ENCODE measurements at places on chromosomes 3 and 15. TPM values are rescaled to one million over a fixed set of nuclear protein-coding genes. Genes with fewer than 3 reads are reported as not detected.

The DNAH12 gene
- 0.14 TPM for total RNA-seq

GRCh38 chr3:25592510-25592968, 72.2 kb downstream of the TOP2B start:
- peak; percentile 31 for DNase-seq

- no peak for DNase-seq
Observed at GRCh38 chr3:144893980-144894379, 922.4 kb downstream of the DIPK2A start.

- DNase-seq = no peak
Observed at GRCh38 chr3:195119461-195120266, 151.3 kb downstream of the XXYLT1 start.

DNA sequence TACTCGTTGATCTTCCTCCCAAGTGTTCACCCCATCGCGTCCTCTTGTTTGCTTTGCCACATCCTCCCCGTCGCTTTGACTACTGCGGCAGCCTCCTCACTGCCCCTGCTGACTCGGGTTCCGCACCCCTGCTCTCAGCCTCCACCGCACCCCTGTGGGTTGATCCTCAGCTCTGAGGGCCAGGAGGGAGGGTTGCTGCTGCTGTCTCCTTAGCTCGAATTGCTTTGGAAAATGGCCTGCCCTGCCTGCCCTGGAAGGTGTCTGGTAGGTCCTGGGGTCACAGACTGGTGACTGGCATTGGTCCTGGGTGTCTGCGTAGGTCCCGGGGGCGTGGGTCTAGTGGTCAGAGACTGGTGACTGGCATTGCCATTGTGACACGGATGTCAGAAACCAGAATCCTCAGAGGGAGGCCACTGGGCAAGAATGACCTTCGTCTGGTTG, 9.4 kb downstream of the MUC4 start:
- DNase-seq = no peak

- DNase-seq = no peak
Observed at GRCh38 chr3:23501201-23501802, 298.2 kb downstream of the UBE2E2 start.

DNA sequence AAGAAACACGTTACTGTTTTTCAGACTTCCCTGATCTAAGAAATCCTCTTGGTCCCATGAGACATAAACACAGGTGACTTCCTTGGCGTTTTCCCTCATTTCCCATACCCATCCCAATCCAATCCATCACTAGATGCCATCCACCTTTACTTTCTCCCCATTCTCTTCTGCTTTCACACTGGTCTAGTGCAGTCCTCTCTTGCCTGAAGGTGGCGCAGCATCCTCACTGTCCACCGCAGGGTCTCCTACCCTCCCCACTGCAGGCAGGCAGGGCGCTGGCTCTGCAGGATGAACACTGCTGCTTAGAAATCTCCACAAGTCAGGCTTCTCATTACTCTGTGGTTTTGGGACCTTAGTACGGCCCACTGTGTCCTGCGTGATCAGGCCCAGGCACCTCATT, 58.2 kb downstream of the RAB7A start:
- DNase-seq = no peak

The MASP1 gene
- 2.6 TPM for total RNA-seq

The ADCY5 gene
- total RNA-seq = 123 TPM

DNA sequence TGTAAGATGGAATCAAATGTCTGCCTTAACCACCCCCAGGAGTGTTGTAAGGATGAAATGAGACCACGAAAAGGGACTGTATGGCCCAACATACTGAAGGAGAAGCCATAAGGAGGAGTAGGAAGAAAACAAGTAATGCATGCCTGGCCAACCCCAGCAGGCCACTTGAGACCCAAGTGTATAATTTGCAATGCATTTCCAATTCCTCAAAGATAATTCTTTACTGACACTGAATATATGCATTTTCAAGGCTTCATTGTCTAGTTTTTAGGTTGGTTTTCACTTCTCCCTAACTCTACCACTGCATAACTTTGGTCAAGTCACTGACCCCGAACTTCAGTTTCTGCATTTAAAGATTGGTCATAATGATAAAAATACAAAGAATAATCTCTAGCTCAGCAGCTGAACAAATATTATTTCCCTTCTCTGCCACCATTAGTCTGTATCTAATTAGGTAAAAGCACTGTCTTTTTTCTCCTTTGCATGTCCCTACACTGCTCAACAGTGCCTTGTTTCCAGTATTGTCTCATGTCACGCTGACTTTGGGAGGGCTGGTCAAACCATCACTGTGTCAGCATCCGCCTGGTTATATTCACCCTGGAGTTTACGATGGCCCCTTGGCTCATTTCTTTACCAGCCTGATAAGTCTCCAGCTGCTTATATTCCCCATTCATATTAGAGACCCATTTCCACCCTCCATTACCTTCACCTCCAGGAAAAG, 378.6 kb downstream of the NTRK3 start:
- DNase-seq = no peak

The SCAANT1 gene
- total RNA-seq = not detected

DNA sequence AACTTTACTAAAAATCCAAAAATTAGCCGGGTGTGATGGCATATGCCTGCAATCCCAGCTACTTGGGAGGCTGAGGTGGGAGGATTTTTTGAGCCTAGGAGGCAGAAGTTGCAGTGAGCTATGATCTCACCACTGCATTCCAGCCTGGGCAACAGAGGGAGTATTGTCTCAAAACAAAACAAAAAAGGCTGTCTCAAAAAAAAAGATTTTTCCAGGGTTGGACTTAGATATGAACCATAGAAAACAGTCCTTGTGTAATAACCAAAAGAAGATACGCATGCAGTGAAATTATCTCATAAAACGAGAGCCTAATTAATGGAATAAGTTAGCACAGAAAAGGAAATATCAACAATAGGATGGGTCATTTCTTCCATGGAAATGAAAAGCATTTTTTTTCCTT, 320.4 kb upstream of the RASGRP1 start:
- no peak for DNase-seq

DNA sequence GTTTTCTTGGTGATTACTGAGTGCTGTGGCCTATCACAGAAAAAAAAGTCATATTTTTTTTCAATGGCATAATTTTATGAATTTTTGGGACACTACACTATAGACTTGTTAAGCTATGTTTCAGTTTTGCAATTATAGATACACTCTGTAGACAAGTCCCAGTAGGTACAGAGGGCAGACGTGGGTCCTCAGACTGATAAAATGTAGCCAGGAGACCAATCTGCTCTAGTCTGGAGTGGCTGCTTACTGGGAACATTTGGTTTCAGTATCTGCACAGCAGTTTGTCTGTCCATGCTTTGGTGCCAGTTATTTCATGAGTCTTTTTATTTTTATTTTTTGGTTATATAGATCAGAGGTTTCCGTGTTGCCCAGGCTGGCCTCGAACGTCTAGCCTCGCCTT, 313.4 kb upstream of the LRRFIP2 start:
- no peak for DNase-seq

GRCh38 chr3:100891033-100891432, 102.2 kb downstream of the ABI3BP start:
- no peak for DNase-seq

DNA sequence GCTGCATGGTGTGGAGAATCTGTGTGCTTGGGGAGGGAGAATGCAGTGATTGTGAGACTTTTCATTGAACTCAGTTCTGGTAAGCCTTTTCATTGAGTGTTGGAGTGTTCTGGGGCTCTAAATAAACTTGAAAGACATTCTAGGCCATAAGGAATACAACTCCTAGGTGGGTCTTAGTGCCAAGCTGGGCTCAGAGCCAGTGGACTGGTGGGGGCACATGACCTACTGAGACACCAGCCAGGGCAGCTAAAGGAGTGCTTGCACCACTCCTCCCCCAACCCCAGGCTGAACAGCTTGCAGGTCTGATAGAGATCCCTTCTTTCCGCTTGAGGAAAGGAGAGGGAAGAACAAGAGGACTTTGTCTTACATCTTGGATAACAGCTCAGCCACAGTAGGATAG, 21.7 kb upstream of the KPNA4 start:
- DNase-seq = no peak

DNA sequence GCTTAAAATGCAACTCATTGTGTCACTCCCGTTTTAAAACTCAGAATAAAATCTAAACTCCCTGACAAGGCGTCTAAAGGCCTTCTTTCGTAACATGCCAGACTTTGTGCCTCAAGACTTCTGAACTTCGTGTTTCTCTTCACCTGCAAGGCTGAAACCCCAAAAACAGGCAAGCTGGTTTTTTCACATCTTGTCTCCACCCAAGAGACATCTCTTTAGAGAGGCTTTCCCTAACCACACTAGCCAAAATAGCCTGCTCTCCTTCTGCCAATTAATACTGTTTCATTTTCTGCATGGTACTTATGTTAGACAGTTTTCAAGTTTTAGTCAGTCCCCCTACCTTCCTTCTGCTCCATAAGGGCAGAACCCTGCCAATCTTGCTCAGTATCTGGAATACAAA, 41.6 kb downstream of the RAF1 start:
- DNase-seq = no peak

DNA sequence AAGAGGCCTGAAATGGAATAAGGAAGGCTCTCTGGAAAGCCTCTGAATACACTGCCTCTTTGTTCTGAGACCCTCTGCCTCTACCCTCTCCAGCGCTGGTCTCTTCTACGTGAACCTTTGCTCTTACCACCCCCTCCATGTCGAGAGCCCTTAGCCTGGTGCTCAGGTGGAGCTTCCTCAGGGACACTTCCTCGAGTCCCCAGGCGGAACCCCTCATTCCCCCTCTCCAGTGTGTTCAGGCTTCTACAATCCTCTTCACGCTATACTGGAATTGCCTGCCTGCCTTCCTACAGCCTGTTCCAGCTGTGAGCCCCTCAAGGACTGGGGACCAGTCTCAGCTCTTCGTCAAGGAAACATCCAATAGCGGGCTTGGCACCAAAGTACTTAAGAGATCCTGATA, 7.4 kb downstream of the STIMATE start:
- no peak for DNase-seq

GRCh38 chr3:144162042-144162441, 190.4 kb downstream of the DIPK2A start:
- DNase-seq = no peak

GRCh38 chr3:69032142-69032541, 18.7 kb upstream of the EOGT start:
- no peak for DNase-seq

DNA sequence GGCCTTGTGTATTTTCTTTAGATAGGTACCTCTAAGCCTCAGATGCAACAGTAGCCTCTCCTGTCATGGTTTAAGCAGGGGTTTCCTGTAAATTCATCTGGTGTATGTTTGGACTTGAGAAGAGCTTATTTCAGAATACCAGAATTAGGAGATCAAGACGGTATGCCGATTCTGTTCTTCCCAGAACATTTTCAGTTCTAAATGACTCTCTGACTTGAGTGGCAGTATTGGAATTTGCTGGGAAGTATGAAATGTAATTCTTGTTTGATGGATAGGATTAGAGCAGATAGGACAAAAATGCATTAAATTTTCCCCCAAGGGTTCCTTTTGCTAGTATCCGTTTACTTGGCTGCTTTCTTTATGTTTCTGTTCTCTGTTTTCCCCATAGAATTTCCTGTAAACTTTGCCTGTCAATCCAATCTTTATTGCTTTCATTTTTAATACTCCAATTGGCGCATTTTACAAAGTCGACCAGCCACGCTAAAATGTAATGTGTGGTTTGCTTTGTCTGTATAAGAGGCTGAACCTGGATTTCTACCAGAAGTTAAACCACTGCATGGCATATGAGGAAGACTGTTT, 612.2 kb downstream of the RBMS3 start:
- no peak for DNase-seq

The APOD gene
- total RNA-seq = 153 TPM

The MCTP2 gene
- total RNA-seq = 15.7 TPM

The TMEM40 gene
- total RNA-seq = not detected

- no peak for DNase-seq
Observed at GRCh38 chr15:41790169-41790568, 15.9 kb downstream of the MAPKBP1 start.

The SUCNR1 gene
- total RNA-seq = 10.7 TPM

The PTPRG gene
- 154 TPM for total RNA-seq

- no peak for DNase-seq
Observed at GRCh38 chr3:46100812-46101211, 73.5 kb upstream of the XCR1 start.

The C3orf85 gene
- not detected for total RNA-seq

- DNase-seq = no peak
Observed at GRCh38 chr3:52451237-52452083, 2.4 kb downstream of the TNNC1 start.

The SERPINI2 gene
- not detected for total RNA-seq
